ENCODE measurements at places on chromosomes 2 and 18.

DNA sequence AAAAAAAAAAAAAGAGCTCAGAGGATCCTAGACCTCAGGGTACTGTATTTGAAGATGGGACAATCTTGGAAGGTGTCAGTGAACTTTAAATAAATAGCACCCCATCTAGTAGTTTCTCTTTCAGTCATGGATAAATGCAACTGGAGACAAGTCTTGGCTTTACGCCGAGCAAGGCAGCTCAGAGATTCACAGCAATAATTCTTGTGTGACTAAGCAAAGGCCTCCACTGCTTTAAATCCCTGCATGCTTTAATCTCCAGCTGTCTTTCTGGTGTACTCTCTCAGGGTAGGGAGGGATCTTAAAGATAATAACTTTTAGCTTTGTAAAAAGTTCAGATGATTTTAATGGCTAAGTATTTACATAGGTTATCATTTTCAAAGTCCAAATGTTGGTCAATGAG is 36.3 kb downstream of the NRXN1 start:
- DNase-seq: no peak

- DNase-seq: no peak
Observed at GRCh38 chr2:230179907-230180306, 39.9 kb downstream of the SP110 start.

GRCh38 chr2:226609366-226609765 is 190.3 kb downstream of the IRS1 start:
- DNase-seq: no peak

DNA sequence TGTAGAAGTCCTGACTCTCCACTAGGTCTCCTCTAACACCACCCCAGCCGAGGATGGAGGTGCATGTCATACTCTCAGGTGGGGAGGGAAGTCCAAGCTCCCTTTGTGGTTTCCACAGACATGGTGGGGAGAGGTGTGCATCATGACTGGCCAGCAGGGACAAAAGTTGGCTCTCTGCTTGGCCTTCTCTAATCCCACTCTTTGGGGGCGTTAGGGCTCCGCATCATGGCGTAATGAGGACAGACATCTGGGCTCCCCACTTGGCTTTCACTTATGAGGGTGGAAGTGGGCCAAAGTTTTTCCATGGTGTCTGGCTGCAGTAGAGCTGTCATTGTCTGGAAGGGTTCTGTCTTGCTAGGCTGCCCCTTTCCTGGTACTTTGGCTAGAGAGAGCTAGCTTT is 80.7 kb upstream of the DAPL1 start:
- no peak for DNase-seq

DNA sequence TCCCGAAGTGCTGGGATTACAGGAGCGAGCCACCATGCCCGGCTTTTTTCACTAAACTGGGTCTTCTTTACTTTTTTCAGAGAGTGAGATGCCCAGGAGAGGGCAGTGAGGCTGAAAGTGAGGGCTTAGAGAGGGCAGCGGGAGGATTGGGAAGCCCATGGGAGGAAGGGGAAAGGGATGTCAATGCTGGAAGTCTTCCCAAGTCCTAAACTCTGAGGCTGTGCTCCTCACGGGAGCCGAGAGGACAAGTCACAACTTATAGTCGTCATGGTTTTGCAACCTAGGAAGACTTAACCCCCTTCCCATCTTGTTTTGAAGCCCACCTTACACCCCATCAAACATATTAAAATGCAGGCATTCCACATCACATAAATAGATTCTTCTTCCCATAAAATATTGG is 15.1 kb upstream of the MEP1B start:
- DNase-seq: no peak

DNA sequence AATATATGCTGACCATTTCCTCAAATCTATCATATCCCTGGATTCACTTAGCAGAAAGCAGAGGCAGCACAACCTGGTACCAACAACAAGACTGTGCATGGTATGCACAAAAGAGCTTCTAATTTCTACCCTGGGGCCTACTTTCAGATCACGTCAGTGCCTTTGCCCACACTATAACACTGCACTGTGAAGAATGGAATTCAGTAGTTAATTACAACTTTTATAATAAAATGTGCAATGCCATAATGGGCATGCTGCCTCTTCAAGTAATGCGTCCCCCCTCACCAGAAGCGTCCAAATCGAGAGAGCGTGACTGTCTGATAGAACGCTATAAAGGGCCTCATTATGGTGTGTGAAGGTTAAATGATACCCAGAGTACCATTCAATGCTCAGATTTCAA is 328.1 kb upstream of the PKDCC start:
- no peak for DNase-seq
